Activated T-cell treated with anti-CD3 and anti-CD28 coated beads for 4 hours (primary cell): ENCODE measurements at places on chromosomes 4 and X.

DNA sequence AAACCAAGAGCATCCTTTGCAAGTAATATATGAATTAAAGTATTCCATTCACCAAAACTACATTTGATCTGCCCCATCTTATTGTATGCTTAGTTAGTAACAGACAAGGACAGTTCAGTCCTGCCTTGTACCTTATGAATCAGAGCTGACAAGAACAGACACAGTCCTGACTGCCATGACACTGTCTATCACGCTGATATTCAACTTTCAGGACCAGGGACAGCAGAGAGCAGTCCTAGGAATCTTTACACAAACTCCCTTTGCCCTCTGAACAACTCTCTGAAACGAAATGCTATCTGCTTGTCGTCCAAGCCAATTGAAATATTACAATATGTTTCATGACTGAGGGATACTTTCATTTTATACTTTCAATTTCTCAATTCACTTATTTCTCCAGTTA lies 268.6 kb upstream of the VCX start:
- no peak for DNase-seq

DNA sequence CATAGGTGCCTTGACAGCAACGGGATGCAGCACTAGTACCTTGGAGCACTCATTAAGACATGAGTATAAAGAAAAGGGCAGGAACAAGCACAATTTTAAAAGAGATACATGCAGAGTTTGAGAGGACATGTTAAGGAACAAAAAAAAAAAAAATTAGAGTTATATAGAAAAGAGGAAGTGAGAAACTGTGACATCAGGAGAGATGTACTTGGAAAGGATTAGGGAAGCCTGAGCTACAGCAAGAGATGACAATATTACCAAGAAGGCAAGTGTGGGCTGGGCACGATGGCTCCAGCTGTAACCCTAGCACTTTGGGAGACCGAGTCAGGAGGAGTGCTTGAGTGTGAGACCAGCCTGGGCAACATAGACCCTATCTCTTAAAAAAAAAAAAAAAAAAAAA lies 37.4 kb downstream of the GPR143 start:
- DNase-seq: no peak

GRCh38 chrX:9789555-9789954 lies 3.3 kb downstream of the SHROOM2 start:
- DNase-seq: no peak

- no peak for DNase-seq
Measured at GRCh38 chr4:40458109-40458508, 123.0 kb downstream of the CHRNA9 start.

- DNase-seq: no peak
Measured at GRCh38 chrX:12434493-12434892, 296.2 kb downstream of the FRMPD4 start.

DNA sequence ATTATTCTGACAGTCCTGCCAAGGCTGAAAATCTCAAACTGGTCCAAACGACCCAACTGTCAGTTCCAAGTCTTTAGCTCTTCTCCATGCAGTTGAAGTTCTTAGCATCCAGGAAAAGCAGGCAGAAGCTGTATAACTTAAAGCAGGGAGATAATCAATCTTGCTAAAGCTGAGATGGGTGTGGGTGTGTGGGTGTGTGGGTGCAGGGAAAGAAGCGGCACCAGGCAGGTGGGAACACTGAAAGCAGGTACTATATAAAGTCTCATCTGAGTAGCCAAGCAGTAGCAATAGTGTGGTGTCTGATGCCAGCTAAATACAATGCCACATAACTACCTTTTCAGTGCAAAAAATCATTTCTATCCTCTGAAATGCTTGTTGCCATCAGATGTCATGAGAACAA lies 69.7 kb upstream of the EGFL6 start:
- no peak for DNase-seq

DNA sequence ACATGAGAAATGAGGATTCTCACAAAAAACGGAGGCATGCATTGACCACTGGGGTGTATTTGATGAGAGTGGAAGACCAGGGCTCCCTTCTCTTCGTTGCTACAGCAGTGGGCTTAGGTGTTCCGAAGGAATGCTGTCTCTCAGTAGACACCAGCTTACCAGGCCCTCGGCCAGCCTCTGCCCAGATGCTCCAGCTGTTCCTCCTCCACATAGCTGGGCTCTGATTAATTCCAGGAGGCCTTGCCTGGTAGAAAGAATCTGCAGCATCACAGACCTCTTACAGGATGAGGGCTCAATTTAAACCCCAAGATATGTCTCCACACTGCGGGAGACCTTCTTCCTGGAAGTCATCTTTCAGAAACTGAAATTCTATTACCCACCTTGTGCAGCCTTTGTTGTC lies 346.6 kb upstream of the TENM3 start:
- DNase-seq: no peak

DNA sequence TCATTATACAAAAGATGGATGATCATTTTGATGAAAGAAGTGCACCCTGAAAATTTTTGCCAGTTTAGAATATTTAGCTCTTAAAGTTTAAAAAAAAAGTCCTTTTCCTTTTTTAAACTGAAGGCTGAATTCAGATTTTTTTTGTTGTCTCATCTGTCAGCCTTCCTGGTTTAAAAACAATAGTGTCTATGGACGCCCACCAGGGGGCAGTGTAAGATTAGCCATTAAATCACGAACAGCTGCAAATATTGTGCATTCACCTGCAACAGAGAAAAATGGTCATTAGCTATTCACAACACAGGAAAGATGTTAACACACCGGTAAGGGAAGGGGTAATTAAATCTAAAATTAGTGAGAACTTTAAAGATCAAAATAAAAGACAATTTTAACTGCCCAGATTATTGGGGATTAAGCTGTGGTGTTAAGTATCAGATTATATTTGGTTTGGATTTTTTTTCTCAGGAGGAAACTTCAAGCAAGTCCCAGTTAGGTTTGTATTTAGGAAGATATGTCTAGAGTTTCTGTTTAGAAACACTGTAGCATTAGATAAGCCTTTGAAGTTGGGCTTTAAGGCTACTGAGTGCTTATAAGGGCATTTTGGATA lies 4.4 kb upstream of the CXorf38 start:
- DNase-seq: peak; percentile 65
